ENCODE measurements at places on chromosomes 11 and 22. TPM values are rescaled to one million over a fixed set of nuclear protein-coding genes. Genes with fewer than 3 reads are reported as not detected.

CABP4 gene
- 0.38 TPM for total RNA-seq

LAYN gene
- total RNA-seq, result 1.5 TPM

MS4A6A gene
- total RNA-seq, result 13.4 TPM

MN1 gene
- 5.8 TPM for total RNA-seq

NFRKB gene
- 44.7 TPM for total RNA-seq

ANGPTL5 gene
- total RNA-seq, result 0.73 TPM

GRCh38 chr11:73376803-73377629, 817 bp downstream of the RELT start:
- H3K27ac ChIP-seq, result peak overlapping the region; percentile 83

- H3K4me1 ChIP-seq, result peaks cover 24% of the 10 kb centered on the region
- no peaks in the 10 kb centered on the region for H3K27me3 ChIP-seq
- H3K4me3 ChIP-seq, result peak overlapping the region; percentile 44
Measured at GRCh38 chr11:119380827-119381180, 686 bp downstream of the USP2 start.

DNA sequence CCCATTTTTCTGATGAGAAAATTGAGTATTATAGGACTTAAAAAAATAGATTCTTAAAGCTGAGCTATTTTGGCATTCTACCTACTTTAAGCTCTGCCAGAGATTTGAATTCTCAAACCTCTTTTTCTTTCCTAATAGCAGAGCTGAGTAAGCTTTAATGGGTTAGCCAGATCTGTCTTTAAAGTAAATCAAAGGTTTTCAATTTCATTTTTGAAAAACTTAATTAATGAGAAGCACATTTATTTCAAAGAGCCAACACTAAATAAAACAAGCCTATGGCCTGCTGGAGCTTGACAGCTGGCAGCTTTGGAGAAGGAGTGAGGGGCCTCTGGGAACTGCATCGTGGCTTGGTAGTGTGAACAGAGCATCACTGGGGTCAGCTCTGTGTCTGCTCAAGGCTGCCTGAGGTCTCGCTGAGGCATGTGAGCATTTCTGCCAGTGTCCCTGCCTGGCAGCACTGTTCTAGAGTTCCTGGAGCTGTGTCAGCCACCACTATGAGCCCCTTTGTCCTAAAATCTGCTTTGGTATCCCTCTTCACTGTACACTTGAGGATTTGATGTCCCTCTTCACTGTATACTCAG, 50.4 kb upstream of the PRSS23 start:
- H3K4me3 ChIP-seq, result no peak overlapping the region
- peaks cover 3% of the 10 kb centered on the region for H3K4me1 ChIP-seq
- H3K27ac ChIP-seq, result no peak overlapping the region

DNA sequence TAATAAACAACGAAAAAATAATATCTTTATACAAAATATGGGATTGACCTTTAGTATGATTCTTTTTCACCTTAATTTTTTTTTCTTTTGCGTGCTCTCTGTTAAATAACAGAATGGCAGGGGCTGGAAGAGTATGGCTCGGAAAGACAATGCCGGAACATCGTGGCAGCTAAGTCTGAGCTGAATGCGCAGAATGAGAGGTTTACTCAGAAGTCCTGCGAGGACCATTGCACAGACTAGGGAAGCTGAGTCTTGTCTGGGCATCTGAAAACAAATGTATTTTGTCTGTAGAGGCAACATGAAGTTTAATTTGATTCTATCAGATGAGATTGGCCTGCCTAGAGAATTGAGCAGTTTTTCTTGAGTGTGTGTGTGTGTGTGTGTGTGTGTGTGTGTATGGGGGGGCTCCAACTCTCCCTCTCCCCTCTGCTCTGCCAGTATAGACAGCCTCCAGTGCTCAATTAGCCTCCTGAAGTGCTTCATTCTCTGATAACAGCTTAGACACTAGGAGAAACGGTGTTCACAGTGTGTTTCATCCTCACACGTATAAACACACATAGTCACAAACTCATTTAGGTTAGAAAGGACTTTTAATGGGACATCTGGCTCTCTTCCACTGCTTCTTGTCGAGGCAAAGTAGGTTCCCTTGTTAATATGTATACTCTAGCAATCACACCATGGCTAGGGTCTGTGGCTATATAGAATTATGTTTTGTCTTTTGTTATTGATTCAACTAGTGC, 244.3 kb upstream of the SORL1-AS1 start:
- H3K27ac ChIP-seq, result no peak overlapping the region
- no peaks in the 10 kb centered on the region for H3K36me3 ChIP-seq
- H3K4me3 ChIP-seq, result no peak overlapping the region

GRCh38 chr11:129951201-129951865, 51.3 kb downstream of the PRDM10 start:
- peaks cover 22% of the 10 kb centered on the region for H3K36me3 ChIP-seq
- H3K27me3 ChIP-seq, result no peaks in the 10 kb centered on the region
- H3K4me3 ChIP-seq, result no peak overlapping the region
- no peak overlapping the region for H3K27ac ChIP-seq
- peaks cover 7% of the 10 kb centered on the region for H3K4me1 ChIP-seq

DNA sequence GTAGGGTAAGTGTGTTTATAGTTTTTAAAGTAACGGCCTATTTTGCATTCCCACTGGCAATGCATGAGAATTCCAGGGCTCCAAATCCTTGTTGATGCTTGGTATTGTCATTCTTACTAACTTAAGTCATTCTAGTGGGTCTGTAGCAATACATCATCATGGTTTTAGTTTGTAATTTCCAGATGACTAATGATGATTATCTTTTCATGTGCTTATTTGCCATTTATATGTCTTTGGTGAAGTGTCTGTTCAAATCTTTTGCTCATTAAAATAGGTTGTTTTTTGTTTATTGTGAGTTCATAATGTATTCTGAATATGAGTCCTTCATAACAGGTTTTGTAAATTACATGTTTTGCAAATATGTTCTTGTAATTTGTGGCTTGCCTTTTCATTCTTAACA, 31.2 kb downstream of the MTMR3 start:
- H3K36me3 ChIP-seq, result no peaks in the 10 kb centered on the region
- H3K27me3 ChIP-seq, result no peaks in the 10 kb centered on the region
- DNase-seq, result no peak

DNA sequence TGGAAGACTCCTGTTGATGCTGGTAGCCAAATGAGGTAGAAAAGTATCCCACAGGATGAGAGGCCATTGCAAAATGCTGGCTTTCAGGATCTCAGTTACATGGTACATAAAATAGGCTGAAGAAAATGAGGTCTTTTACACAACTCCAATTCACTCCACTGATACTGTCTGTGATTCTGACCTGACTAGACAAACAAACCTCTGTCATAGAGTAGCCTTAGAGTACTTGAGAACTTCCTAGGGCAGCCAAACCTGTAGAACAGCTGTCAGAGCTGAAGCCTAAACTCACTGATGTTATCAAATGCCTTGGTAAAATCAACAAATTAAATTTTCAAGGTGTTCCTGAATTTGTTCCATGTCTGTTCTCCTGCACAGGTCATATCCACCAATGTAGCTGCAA, 26.2 kb upstream of the POGLUT3 start:
- no peak overlapping the region for H3K27ac ChIP-seq
- no peaks in the 10 kb centered on the region for H3K27me3 ChIP-seq
- H3K36me3 ChIP-seq, result peaks cover 14% of the 10 kb centered on the region

DNA sequence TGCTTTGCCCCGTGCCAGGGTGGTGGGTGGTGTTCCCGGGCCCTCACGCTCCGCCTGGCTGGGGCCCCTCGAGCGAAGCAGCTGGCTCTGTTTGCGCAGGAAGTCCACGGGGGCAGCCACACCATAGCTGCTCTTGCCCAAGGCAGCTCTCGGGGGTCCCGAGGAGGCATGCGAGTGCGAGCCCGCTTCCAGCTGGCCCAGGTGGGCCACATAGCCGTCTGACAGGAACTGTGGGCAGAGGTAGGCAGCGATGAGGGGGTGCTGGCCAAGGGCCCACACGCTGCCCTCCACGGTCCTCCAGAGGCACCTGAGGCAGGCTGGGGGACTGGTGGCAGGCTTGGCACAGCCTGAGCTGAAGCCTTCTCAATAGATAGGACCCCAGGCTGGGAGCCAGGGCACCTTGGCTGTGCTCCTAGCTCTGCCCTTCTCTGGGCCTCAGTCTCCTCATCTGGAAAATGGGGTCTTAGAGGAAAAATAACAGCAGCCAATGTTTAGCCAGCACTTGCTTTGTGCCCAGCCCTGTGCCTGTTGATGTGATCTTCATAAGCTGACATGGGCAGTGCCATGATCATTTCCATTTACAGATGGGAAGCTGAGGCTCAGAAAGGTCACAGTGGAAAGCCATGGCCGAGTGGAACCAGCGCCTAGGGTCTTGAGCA, 9.4 kb downstream of the AIP start:
- H3K4me1 ChIP-seq, result no peaks in the 10 kb centered on the region
- H3K27ac ChIP-seq, result no peak overlapping the region
- H3K36me3 ChIP-seq, result peaks cover 84% of the 10 kb centered on the region

GRCh38 chr11:6615882-6616585, 3.2 kb downstream of the TPP1 start:
- H3K4me1 ChIP-seq, result peaks cover 47% of the 10 kb centered on the region
- no peak for DNase-seq

DNA sequence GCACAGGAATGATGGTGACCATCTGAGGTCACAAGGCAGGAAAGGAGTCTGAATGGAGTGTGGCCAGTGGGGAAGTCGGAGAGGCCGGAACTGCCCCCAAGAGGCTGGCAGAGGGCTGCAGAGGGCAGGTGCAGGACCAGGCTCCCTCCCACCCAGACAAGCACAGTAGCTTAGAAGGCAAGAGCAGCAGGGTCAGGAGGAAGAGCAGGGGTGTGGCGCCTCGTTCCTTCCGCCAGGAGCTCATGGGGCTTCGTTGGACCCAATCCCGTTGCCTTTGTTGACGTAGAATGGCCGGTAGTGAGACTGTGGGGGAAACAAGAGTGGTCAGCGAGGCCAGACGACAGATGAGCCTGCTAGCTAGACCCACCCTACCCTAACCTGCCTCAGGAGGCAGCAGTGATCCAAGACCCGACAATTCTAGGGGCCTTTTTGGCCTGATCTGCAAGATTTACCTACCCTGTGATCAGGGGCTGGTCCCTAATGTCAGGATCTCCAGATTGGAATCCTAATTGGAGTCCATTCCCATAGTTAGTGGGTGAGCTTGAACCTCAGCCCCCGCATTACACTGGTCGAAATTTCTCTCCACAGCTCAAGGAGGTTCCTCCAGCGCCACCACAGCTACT, 25.6 kb downstream of the TRIM29 start:
- no peak overlapping the region for H3K27ac ChIP-seq
- peaks cover 57% of the 10 kb centered on the region for H3K36me3 ChIP-seq
- DNase-seq, result no peak

GRCh38 chr22:35894464-35894878, 134.2 kb downstream of the RBFOX2 start:
- peak overlapping the region; percentile 70 for H3K27ac ChIP-seq
- no peaks in the 10 kb centered on the region for H3K36me3 ChIP-seq
- no peak for DNase-seq
- H3K4me1 ChIP-seq, result peaks cover 62% of the 10 kb centered on the region
- H3K4me3 ChIP-seq, result peak overlapping the region; percentile 34

GRCh38 chr11:4577761-4578160, 3.8 kb upstream of the OR52I2 start:
- H3K36me3 ChIP-seq, result no peaks in the 10 kb centered on the region
- no peak for DNase-seq
- H3K4me1 ChIP-seq, result no peaks in the 10 kb centered on the region
- H3K4me3 ChIP-seq, result no peak overlapping the region
- no peaks in the 10 kb centered on the region for H3K27me3 ChIP-seq
- no peak overlapping the region for H3K27ac ChIP-seq

DNA sequence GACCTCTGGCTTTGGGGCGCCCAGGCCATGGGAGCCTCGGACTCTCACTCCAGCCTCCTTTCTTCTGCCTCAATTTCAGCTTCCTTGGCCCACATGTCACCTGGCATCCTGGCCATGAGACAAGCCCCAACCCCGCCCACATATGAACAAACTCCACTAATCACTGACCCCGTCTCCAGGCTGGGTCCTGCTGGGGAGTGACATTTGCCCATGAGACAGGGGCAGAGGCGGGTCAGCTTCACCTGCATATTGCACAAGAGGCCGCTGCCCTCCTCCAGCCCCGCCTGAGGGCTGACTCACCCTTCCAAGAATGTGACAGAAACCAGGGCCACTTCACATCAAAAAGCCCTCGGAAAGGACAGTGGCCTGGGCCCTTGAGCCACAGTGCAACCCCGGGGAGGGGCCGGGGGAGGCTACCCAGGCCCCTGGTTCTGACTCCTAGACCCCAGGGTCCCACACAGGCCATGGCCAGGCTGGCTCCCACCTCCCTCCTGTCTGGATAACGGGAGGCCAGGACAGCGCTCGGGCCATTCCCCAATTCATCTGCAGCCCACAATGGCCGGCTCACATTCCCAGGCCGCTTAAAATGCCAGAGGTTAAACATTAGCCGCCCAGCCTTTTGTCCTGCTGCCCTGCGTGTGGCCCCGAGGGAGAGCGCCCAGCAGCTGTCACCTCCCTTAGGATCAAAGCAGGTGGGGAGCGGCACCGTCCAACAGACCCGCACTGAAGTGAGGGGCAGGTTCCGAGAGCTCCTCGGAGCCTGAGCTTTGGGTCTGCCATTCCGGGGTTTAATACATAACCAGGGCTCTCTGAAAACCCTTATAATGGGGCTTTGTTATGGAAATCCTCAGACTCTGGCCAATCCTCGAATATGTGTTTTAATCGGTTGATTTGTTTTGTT, 42.3 kb downstream of the TRMU start:
- no peak for DNase-seq
- H3K36me3 ChIP-seq, result peaks cover 26% of the 10 kb centered on the region
- H3K4me3 ChIP-seq, result no peak overlapping the region

DNA sequence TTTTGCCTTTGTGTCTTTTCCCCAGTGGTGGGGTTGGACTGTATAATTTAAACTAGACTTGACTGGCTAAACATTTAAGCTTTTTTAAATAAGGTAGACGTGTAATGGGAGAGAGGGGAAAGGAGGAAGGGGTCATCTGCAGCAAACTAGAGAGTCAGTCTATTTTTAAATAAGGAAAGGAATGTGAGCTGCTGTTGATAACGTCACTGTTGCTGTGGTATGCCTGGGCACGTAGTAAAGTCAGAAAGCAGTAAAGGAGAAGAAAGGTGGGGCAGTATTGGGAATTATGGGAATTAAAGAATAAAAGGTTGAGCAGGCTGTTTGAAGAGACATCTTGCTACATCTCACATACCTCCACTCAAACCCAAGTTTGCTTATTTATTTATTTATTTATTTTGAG, 80.4 kb upstream of the FSHB start:
- no peak overlapping the region for H3K4me3 ChIP-seq
- no peaks in the 10 kb centered on the region for H3K27me3 ChIP-seq
- H3K27ac ChIP-seq, result no peak overlapping the region
- DNase-seq, result no peak
- no peaks in the 10 kb centered on the region for H3K4me1 ChIP-seq

- DNase-seq, result no peak
- H3K4me1 ChIP-seq, result peaks cover 34% of the 10 kb centered on the region
- no peaks in the 10 kb centered on the region for H3K36me3 ChIP-seq
- H3K4me3 ChIP-seq, result no peak overlapping the region
Measured at GRCh38 chr22:37303821-37304274, 21.5 kb downstream of the CYTH4 start.

- no peaks in the 10 kb centered on the region for H3K36me3 ChIP-seq
- H3K4me3 ChIP-seq, result no peak overlapping the region
- DNase-seq, result no peak
- H3K4me1 ChIP-seq, result peaks cover 45% of the 10 kb centered on the region
- H3K27me3 ChIP-seq, result peaks cover 12% of the 10 kb centered on the region
Measured at GRCh38 chr11:34351687-34352469, 5.9 kb downstream of the ABTB2 start.
